ENCODE measurements at places on chromosomes 3 and 15. TPM values are rescaled to one million over a fixed set of nuclear protein-coding genes. Genes with fewer than 3 reads are reported as not detected.

Gene SMCO1
- total RNA-seq = not detected

Gene GOLIM4
- 17.9 TPM for total RNA-seq

DNA sequence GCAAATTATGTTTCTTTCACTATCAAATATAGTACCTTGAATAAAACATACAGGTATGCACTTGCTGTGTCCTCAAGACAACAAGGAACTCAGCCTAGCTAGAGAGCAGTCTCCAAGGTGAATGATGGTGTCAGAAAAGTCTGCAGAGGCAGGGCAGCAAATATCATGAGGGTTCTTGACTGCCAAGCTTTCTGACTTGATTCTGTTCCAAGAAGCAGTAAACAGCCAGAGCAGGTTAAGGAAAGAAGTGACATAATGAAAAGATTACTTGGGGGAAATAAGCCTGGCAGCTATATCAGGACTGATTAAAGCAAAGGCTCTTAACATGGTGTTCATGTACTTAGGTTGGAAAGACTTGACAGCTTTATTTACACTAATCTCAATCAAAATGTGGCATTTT lies 192.2 kb upstream of the GADL1 start:
- H3K4me3 ChIP-seq = no peak overlapping the region
- no peak overlapping the region for H3K27ac ChIP-seq
- DNase-seq = no peak
- no peaks in the 10 kb centered on the region for H3K36me3 ChIP-seq

GRCh38 chr3:94121161-94121560 lies 58.3 kb downstream of the NSUN3 start:
- no peaks in the 10 kb centered on the region for H3K27me3 ChIP-seq
- peaks cover 15% of the 10 kb centered on the region for H3K36me3 ChIP-seq
- no peak overlapping the region for H3K4me3 ChIP-seq

DNA sequence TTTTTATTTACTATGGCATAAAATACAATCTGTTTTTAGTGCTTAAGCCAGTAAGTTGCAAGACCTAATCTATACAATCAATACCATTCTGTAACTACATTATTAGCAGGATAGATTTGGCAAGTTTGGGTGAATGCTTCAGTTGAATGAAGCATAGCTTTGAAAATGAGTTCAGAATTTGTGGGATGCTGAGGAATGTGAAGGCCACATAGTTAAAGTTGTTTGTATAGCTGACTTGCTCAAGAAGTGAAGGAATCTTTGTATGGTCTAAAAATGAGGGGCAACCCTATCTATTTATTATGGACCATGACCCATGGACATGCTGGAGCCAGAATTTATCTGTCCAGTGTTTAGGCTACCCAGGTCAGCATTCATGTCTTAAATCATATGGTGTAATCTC lies 58.5 kb downstream of the CRYBG3 start:
- H3K36me3 ChIP-seq = no peaks in the 10 kb centered on the region
- H3K4me1 ChIP-seq = peaks cover 4% of the 10 kb centered on the region
- H3K27ac ChIP-seq = no peak overlapping the region
- DNase-seq = no peak
- H3K27me3 ChIP-seq = no peaks in the 10 kb centered on the region

DNA sequence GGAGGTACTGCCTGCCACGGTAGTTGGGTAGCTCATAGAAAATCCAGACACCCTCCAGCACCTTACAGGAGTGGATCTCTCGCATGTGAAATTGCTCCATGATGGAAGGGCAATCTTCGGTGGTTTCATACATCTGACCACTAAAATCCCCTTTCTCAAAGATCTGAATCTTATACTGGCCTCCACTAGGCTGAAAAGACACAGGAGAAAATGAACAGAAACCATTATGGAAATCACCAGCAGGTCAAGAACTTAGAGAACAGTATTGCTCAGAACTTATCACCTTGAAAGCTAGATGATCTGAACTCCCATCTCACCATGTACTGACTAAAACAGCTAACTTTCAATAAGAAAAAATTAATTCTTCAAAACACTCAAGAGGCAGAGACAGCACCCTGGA lies 5.4 kb downstream of the CRYGS start:
- no peaks in the 10 kb centered on the region for H3K36me3 ChIP-seq
- no peaks in the 10 kb centered on the region for H3K27me3 ChIP-seq
- H3K27ac ChIP-seq = no peak overlapping the region
- H3K4me1 ChIP-seq = peaks cover 5% of the 10 kb centered on the region
- H3K4me3 ChIP-seq = no peak overlapping the region

DNA sequence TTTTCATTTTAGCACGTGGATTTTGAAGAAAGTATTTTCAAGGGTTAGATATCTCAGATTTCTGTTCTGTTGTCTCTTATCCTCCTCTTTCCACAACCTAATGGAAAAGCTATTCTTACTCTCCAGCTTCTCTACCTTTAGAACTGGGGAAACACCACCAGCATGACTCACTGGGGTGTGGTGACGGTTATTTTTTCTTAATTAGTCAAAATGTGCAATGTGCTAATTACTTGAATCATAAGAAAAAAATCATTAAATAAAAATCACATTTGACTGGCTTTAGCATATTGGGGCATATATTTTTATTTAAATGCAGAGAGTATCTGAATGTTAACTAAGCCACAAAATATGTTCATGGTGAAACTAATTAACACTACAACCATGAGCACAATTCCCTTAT lies 570.7 kb upstream of the AGTR1 start:
- no peaks in the 10 kb centered on the region for H3K27me3 ChIP-seq
- no peaks in the 10 kb centered on the region for H3K4me1 ChIP-seq
- no peak for DNase-seq

Data from natural killer cell (primary cell).